ENCODE measurements at places on chromosomes 7 and 10.
A peak's percentile ranks its signal among the peaks of the same experiment; 100 is the strongest.

DNA sequence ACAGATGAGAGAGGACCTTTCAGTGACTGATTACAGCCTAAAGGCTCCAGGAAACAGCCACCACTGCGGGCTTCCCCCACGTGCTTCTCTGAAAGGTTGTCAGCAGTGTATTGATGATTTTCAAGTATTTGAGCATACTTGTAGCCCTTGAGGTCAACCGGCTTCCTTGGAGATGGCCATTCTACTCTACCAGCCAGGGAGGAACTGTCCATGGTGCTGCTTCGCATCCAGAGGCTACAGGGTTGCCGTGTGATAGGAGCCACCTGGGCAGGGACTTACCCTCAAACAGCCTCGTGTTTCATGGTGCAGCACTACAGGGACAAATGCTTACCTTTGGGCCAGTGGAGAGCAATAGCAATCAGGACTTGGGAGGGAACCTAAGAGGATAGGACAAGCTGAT is 179.5 kb downstream of the DPP6 start:
- no peaks in the 10 kb centered on the region for H3K27me3 ChIP-seq
- no peaks in the 10 kb centered on the region for H3K4me1 ChIP-seq
- H3K4me3 ChIP-seq: no peak overlapping the region
- H3K27ac ChIP-seq: no peak overlapping the region

DNA sequence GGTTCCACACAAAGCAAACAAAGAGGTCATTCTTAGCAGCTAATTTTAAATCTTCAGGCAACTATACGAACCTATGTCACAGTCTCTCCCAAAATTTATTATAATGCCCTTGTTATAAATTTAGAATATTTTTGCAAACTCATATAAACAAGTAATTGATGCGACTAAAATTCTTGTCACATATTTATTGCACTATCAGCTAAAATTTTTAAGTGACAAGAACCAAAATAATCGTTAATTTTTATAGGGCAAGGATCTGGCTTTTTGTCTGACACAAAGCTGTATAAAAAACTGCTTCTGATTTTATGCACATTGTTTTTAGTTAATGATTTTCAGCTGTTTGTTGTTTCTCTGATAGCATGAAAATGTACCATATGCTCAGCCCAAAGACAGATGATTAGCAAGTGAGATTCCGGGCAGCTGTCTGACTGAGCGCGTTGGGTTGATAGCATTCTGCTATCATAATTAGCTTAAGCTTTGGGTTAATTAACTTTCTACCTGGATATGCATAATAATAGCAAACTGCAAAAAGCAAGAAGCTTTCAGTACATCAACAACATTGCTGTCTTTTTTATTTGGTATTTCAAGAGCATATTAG is 136.0 kb downstream of the MGMT start:
- no peaks in the 10 kb centered on the region for H3K27me3 ChIP-seq
- no peak overlapping the region for H3K4me3 ChIP-seq
- no peaks in the 10 kb centered on the region for H3K4me1 ChIP-seq

DNA sequence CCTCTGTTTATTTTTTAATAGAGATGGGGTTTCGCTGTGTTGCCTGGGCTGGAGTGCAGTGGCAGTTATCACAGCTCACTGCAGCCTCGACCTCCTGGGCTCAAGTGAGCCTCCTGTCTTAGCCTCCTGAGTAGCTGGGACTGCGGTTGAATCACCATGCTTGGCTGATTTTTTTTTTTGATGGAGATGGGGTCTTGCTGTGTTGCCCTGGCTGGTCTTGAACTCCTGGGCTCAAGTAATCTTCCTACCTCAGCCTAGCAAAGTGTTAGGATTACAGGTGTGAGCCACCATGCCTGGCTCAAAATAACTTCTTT is 8.1 kb downstream of the DYNC2I1 start:
- no peaks in the 10 kb centered on the region for H3K27me3 ChIP-seq
- H3K36me3 ChIP-seq: no peaks in the 10 kb centered on the region
- H3K27ac ChIP-seq: peak overlapping the region; percentile 8
- DNase-seq: no peak
- H3K4me3 ChIP-seq: peak overlapping the region; percentile 35

- peaks cover 52% of the 10 kb centered on the region for H3K36me3 ChIP-seq
- H3K27me3 ChIP-seq: no peaks in the 10 kb centered on the region
- H3K27ac ChIP-seq: peak overlapping the region; percentile 38
- H3K4me3 ChIP-seq: peak overlapping the region; percentile 22
- peaks cover 94% of the 10 kb centered on the region for H3K4me1 ChIP-seq
These were observed 4.4 kb downstream of the SPOCK2 start for GRCh38 chr10:72083790-72084459.

DNA sequence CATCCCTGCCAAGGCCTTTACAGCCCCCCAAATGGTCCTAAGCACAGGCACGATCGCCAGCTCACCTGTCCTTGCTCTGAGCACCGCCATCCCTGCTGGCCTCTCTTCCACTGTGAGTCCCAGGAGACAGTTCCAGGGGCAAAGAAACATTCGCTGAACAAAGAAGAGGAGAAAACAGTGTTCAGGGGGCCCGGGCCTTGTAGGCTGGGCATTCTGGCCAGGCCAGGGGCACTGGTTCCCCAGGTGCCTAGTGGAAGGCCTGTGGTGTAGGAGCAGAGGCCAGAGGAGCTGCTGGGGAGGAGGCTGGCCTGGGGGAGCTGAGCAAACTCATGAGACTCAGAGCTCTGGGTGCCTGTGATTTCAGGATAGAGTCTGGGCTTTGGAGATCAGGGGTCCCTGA is 22.6 kb downstream of the AQP1 start:
- H3K27me3 ChIP-seq: peaks cover 3% of the 10 kb centered on the region
- H3K27ac ChIP-seq: no peak overlapping the region
- H3K4me3 ChIP-seq: no peak overlapping the region
- H3K36me3 ChIP-seq: no peaks in the 10 kb centered on the region

DNA sequence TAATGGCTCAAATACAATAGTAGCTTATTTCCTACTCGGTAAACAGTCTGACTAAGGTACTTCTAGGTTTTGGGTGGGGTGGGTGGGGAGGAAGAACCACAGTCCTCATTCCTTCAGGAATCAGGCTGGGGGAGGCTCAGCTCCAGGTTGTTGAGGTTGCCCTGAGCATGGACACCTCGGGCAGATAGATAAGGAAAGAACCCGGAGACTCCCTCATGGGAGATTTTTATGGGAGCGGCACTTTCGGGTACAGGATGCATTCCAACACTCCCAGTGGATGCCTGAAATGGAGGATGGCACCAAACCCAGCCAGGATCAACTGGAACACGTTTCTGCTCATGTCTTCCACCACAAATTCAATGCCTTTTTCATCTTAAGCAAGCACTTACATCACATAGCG is 5.5 kb upstream of the GSDME start:
- peaks cover 22% of the 10 kb centered on the region for H3K27me3 ChIP-seq
- H3K36me3 ChIP-seq: no peaks in the 10 kb centered on the region
- H3K4me3 ChIP-seq: no peak overlapping the region
- H3K27ac ChIP-seq: no peak overlapping the region
- peaks cover under 1% of the 10 kb centered on the region for H3K4me1 ChIP-seq

GRCh38 chr7:6700793-6701192 is 6.0 kb downstream of the ZNF12 start:
- peaks cover 6% of the 10 kb centered on the region for H3K4me1 ChIP-seq
- no peak for DNase-seq
- H3K27me3 ChIP-seq: no peaks in the 10 kb centered on the region
- no peak overlapping the region for H3K27ac ChIP-seq

DNA sequence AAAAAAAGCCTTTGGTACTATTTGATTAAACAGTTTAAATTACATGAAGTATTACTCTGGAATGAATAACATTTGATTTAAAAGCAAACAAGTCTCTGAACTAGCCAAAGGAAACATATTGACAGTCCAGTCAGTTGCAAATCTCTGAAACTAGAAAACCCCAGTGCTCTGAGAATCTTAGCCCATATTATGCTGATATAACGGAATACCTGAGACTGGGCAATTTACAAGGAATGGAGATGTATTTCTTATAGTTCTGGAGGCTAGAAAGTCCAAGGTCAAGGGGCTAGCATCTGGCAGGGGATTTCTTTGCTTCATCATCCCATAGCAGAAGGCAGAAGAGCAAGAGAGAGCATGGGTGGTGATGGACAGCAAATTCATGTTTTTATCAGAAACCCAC is 21.7 kb upstream of the FKBP9 start:
- no peak overlapping the region for H3K27ac ChIP-seq
- H3K4me3 ChIP-seq: no peak overlapping the region
- H3K27me3 ChIP-seq: no peaks in the 10 kb centered on the region

GRCh38 chr7:95398155-95398940 is 2.2 kb upstream of the PON3 start:
- DNase-seq: no peak
- no peak overlapping the region for H3K27ac ChIP-seq
- H3K36me3 ChIP-seq: no peaks in the 10 kb centered on the region
- H3K4me1 ChIP-seq: peaks cover 4% of the 10 kb centered on the region
- no peak overlapping the region for H3K4me3 ChIP-seq

DNA sequence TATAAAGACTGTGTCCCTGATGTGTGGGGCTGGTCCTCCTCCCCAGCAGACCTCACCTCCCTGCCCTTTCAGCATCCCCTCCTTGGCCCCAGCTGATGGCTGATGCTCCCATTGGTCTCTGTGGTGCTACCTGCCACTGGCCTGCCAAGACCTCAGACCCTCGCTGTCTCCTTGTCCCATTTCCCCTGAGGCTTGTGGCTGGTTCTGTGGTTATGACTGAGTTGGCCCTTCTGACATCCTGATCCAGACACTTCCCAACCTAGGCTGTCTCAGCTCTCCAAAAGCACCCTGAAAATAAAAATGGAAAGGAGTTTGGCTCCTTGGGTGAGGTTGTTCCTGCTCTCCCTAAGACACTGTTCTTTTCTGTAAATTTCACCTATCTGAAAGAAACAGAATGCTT is 214.2 kb downstream of the RPS24 start:
- H3K4me1 ChIP-seq: no peaks in the 10 kb centered on the region
- H3K4me3 ChIP-seq: no peak overlapping the region
- H3K27ac ChIP-seq: no peak overlapping the region
- no peak for DNase-seq
- no peaks in the 10 kb centered on the region for H3K36me3 ChIP-seq

GRCh38 chr7:106059556-106059955 is 52.6 kb downstream of the SYPL1 start:
- no peak for DNase-seq
- H3K27me3 ChIP-seq: no peaks in the 10 kb centered on the region
- peaks cover 18% of the 10 kb centered on the region for H3K4me1 ChIP-seq
- H3K36me3 ChIP-seq: no peaks in the 10 kb centered on the region
- H3K4me3 ChIP-seq: no peak overlapping the region

DNA sequence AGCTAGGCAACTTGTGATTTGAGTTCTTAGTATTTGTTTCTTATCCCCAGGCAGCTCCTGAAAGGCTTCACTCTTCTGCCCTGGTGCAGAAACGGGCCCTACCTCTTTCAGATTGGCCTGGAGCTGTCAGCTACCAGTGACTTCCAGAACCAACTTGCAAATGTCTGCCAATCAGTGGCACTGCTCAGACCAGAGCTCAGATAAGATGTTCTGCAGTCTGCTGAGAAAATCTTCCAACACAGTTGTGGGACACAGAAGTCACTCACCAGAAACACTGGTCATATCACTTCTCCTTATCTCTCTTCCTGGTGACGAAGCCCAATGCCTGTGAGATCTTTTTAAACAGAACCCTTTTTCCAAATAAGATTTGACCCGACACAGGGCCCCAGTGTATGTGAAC is 81.9 kb upstream of the DUSP5 start:
- no peaks in the 10 kb centered on the region for H3K27me3 ChIP-seq
- H3K4me3 ChIP-seq: no peak overlapping the region
- DNase-seq: no peak
- H3K36me3 ChIP-seq: no peaks in the 10 kb centered on the region
- no peak overlapping the region for H3K27ac ChIP-seq

DNA sequence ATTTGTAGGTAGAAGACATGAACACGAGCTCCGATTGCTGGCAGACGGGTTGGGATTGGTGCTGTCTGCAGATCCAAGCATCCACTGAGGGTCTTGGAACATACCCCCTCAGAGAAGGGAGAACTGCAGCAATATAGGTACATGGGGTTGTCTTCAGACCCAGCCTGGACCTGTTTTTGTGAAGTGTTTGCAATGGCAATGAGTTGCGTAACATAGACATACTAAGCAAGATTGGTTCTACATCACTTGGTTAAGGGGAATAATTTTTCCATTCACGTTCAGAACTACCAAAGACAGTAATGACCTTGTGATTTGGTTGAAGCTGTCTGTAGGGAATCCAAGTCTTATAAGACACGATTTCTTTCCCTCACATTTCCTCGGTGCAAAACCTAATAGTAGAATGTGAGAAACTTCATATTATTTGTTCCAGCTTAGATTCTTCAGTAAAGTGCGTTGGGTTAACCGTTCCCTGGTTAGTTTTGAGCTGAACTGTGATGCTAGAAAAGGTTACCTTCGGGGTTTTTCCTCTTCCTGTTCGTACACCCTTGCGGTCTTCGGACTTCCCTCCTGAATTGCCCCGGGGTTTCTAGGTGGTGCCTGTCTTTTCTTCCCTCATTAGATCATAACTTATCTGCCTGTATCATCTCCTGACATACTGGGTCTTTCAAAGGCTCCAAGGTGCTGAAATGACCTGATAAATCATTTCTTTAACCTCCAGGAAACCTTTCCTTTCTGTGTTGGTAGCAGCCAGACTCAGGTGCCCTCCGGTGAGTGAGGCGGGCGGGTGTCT is 14.4 kb downstream of the PROSER2 start:
- no peaks in the 10 kb centered on the region for H3K4me1 ChIP-seq
- H3K4me3 ChIP-seq: no peak overlapping the region
- no peak for DNase-seq
- no peak overlapping the region for H3K27ac ChIP-seq
- no peaks in the 10 kb centered on the region for H3K27me3 ChIP-seq

DNA sequence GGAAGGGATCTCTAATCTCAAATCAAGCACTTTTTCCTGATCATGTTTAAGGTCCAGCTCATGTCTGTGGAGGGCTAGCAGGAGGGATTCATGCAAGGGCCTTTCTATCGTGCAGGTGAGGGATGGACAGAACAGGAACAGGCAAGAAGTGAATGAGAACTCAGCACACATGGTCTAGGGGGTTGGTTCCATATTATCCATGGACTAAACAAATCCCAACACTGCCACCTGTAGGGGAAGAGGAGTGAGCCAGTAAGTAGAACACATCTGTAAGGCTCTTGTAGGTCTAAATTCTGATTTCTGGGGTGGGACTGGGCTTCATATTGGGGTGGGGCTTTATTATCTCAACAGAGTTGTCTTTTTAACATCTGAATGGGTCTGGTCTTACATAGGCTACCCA is 138.0 kb upstream of the TARP start:
- no peaks in the 10 kb centered on the region for H3K4me1 ChIP-seq
- H3K27ac ChIP-seq: no peak overlapping the region
- no peak for DNase-seq
- H3K4me3 ChIP-seq: no peak overlapping the region
- no peaks in the 10 kb centered on the region for H3K36me3 ChIP-seq
- H3K27me3 ChIP-seq: no peaks in the 10 kb centered on the region

DNA sequence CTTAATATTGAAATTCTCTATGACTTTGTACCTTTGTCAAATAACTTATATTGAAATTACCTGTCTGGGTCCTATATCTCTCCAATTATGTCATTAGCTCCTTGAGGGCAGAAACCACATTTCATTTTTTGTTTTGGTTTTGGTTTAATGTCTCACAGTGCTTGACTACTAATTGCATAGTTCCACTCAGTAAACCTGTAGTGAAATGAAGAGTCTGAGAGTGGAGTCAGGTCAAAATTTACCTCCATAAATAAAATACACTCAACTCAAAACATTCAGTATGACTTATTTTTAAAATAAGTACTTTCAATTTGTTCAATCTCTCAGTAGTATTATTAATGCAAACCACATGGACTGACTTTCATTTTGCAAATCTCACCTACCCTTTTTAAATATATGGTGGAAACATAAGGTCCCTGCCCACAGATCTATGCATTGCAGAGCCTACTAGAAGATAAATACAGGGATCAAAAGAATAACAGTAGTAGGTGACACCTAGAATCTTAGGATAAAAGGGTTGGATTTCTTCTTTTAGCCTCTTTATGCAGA is 32.5 kb downstream of the PDE1C start:
- no peak for DNase-seq
- no peak overlapping the region for H3K27ac ChIP-seq
